Stimulated activated naive CD4-positive, alpha-beta T cell treated with Interleukin-2 at 50 U/mL for 16 hours (primary cell): ENCODE measurements at places on chromosomes 4 and X.

GRCh38 chr4:59058543-59058942 lies 1948.4 kb upstream of the IGFBP7 start:
- DNase-seq, result no peak

DNA sequence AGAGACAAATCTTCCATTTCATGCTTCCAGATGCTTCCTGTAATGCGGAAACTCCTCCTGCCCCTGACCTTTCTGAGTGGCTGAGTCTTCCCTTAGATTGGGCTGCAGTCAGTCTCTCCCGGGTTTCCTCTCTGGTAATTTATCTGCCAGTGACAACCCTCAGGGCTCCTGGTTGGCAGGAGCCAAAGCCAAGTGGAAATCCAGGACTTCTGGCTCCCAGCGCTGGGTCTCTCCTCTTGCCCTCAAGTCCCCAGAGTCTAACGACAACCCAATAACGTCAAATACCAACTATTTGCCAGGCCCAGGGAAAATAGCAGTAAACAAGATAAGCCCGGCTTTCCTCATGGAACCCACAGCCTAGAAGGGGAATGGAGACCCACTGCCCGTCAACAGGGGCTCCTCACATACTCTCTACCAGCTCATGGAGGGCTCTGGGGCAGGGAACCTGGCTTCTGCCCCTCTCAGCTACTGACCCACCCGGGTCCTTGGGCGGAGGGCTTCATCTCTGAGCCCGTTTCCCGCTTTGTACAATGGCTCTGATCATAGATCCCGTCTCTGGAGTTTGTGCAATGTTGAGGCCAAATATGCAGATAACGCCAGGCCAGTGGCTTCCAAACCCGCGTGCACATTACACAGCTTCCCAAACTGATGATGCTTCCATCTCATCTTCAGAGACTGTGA lies 1.1 kb upstream of the TBC1D14 start:
- no peak for DNase-seq

- no peak for DNase-seq
Measured at GRCh38 chrX:83077606-83078005, 430.5 kb upstream of the POU3F4 start.

DNA sequence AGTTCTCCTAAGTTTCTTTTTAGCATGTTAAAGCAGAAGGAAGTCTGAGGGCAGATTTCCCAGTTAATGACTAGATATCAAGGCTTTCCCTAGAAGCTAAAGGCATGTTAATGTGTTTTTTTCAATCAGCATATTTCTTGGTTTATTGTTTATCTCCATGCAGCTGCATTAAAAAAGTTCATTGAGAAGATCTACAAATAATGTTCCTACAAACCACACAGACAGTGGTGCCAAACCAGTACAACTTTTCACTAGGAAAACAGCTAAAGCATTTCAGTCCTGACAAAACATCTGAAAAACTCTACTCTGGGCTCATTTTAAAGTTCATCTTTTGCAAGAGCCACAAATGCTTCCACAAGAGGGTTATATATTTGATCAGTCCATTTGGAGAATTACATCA lies 320.0 kb downstream of the ADGRL3 start:
- DNase-seq, result no peak

- DNase-seq, result no peak
Measured at GRCh38 chr4:122658818-122659295, 38.0 kb upstream of the IL21 start.

DNA sequence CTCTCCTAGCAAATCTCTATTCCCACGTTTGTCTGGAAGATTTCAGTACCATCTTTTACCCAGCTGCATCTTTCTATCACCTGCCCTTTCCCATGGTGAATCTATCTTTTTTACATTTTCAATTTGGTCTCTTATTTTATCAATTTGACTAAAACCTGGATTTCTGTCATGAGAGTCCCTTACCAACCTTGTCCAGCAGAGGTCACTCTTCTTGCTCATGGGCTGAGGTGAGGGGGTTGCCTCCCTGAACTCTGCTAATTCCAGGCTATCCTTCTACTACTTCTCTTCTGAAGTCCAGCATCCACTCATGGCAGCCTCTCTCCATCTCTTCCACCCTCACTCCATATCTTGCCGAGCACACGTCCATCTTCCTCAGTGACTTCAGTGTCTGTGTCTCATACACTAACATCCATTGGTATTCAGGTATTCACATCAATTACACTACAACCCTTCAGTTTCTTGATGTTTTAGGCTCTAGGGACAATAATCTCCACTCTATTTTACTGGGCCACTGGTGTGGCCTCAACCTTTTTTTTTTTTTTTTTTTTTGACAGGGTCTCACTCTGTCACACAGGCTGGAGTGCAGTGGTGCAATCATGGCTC lies 17.8 kb upstream of the ZNF827 start:
- no peak for DNase-seq

DNA sequence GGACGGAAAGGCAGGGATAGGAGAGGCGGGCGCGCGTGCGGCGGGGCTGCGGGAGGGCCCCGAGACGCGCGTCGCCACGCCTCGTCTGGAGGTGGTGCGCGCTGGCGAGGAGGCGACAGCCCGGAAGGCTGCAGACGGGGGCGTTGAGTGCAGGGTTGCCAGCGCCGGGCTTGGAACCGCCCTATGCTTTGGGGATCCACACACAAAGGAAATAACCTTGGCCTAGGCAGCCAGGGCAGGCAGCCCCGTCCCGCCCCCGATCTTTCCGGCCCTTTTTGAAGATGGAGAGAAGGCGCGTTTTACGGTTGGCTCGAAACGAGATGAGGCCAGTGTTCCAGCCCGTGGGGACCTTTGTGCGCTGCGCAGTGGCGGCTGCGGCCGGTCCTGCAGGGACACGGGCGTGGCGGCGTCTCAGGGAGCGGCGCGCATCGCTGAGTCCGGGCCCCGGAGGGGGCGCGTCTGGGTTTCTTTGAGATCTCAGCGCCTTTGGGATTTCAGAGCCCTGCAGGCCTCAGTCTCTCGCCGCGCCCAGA lies 50.8 kb upstream of the TRIM2 start:
- DNase-seq, result peak; percentile 68

- DNase-seq, result no peak
Measured at GRCh38 chrX:110258552-110258951, 59.3 kb downstream of the AMMECR1 start.

- no peak for DNase-seq
Measured at GRCh38 chr4:1041147-1041935, 29.9 kb downstream of the FGFRL1 start.

DNA sequence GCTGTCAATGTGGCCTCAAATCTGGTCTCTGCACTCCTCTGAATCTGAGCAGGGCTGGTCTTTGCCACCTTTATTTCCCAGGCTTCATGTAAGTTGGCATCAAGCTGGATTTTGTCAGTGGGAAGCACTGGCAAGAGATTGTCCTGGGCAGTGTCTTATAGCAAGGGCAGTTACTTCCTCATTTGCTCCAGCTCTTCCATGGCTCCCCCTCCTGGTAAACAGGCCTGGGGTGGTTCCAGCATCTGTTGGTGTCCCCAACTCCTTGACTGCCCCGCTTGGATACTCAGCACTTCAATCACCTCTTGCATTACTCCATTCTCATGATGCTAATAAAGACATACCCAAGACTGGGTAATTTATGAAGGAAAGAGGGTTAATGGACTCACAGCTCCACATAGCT lies 15.0 kb upstream of the REST start:
- DNase-seq, result no peak

DNA sequence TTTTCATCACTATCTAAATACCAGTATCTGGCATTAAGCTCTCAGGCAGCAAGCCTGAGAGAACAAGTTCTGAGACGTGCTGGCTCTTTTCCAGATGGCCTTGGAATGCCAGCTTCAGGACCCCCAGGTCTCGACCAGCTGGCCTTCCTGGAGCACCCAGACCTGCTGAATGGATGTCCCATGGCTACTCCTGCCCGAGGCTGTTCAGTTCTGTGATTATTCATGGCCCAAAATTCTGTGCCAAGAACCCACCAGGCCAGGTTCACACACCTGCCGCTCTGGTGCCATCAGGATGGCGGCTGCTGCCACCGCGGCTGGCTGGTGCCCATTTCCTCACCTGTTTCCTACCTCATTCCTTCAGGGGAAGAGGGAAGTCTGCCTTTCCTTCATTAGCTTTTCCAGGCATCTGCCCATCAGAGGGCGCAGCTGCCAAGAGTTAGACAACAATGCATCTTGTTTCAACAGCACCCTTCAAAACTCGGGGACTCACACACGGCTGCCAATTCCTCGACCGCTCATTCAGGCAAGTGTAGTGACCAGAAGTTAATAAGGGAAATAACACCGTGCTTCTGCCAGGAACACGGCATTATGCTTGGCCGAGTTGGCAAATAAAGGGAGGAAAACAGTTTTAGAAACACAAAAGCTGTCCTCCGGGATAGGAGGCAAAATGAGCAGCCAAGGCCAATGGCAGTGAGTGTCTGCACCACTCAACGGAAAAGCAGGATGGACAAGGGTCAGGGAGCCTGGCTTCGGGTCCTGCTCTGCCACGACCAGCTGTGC lies 173.8 kb downstream of the NSUN7 start:
- DNase-seq, result no peak

DNA sequence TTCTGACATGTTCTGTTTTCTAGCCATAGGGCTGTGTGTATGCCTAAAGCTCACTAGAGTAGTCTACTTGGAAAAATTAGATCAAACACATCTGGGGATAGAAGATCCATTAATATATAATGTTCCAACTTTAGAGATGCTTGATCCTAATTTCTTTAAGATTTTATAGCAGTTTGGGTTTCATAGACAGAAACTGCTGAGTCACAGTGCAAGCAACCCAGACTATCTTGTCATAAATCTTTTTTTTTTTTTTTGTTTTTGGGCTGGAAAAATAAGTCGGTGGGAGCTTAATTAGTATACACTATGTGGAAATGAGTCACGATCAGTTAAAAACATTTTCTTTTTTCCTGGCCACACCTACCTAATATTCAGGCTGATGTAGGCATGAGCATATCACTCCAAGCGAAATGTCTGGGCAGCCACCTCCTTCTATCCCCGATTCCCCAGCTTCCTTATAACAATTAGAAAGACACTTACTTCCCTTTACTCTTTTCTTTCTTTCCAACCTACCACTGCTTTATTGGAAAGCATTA lies 58.2 kb upstream of the CASK start:
- no peak for DNase-seq

GRCh38 chr4:173189117-173189693 lies 20.6 kb downstream of the GALNT7 start:
- DNase-seq, result no peak

DNA sequence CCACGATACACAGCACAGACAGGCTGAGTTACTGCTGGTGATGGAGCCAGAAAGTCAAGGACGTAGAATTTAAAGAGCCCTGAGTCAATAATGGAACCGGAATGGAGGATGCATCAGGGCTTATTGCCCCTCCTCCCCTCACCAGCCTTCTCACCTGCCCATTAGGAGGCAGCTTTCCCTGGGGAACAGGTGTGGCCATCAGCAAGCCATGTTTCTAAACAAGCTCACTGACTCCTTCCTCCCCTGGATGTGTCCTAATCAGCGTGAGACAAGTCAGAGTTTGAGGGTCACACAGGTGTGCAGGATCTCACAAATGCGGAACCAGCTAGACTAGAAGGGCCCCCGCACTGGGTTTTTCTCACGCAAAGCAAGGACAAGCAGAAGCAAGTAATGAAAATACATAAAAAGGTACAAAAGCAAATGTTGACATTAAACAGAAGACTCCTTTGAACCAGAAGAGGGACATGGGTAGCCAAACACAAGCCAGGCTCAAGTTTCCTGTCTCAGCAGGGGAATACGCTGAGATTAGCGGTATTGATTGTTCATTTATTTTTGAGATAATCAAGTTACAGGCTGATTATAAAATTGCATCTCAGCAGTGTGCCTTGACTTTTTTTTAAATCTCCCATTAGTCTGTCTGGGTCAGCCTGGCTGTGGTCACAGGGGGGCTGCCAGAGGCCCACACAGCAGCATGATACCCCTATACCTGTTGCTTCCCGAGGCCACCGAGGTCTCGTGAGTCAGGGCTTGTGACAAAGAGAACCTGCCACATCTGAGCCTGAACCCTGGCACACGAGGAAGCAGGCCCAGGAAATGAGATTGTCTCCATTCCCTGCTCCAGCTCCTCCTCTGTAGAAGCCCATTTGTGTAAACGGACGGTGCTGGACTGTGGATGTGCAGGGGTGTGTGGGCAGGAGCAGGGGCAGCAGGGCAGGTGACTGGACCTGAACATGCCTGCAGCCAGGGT lies 37.4 kb downstream of the CCKAR start:
- DNase-seq, result no peak

GRCh38 chr4:113588895-113589668 lies 172.5 kb downstream of the CAMK2D start:
- DNase-seq, result no peak

GRCh38 chr4:48065587-48066052 lies 49.0 kb downstream of the NIPAL1 start:
- no peak for DNase-seq

GRCh38 chr4:13875181-13875580 lies 247.7 kb upstream of the BOD1L1 start:
- no peak for DNase-seq

GRCh38 chrX:148659481-148659880 lies 159.1 kb downstream of the AFF2 start:
- no peak for DNase-seq

DNA sequence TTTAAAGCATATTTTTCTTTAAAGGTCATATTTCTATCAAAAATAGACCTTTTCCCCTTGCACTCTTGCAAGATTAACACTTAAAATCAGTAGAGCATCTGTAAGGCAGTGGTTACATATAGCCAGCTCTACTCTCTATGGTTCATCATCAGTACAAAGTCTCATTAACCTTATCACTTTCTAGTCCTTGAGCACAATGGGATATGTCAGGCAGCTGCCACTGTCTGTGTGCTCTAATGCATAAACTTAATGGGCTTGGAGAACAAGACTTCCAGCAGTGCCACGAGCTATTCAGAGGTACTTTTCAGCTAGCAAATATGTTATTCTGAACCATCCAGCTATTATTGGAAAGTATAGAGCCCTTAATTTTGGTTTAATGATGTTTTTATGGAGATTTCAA lies 393.7 kb downstream of the GASK1B start:
- no peak for DNase-seq

DNA sequence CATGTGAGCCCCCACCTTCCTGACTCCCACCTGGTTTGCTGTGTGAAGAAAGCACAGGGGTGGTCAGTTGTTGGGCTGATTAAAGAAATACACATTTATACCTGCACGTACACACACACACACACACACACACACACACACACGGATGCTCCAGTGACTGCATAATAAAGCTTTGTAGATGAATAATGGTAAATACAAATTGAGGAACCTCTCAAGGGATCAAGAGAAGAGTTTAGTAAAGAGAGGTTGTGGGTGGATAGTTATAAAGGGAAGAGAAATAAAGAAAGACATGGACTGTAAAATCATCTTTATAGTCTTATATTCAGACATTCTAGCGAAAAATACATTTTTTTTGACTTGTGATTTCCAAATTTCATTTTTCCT lies 144.1 kb downstream of the MGST2 start:
- no peak for DNase-seq

- DNase-seq, result no peak
Measured at GRCh38 chrX:123971982-123972381, 10.5 kb downstream of the STAG2 start.

DNA sequence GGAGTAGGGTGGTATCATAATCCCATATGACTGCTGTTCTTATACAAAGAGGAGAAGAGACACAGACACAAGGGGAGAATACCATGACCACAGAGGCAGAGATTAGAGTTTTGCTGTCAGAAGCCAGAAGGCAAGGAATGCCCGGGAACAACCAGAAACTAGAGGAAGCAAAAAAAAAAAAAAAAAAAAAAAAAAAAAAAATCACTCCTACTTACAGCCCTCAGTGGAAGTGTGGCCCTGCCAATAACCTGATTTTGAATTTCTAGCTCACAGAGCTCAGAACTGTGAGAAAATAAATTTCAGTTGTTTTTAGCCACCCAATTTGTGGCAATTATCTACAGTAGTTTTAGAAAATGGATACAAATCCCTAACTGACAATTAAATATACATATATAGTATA lies 30.4 kb upstream of the UBE2NL start:
- DNase-seq, result no peak
